ENCODE measurements at places on chromosomes 3 and 15.

GRCh38 chr3:142502187-142502985 is 54.5 kb upstream of the XRN1 start:
- no peak for DNase-seq

DNA sequence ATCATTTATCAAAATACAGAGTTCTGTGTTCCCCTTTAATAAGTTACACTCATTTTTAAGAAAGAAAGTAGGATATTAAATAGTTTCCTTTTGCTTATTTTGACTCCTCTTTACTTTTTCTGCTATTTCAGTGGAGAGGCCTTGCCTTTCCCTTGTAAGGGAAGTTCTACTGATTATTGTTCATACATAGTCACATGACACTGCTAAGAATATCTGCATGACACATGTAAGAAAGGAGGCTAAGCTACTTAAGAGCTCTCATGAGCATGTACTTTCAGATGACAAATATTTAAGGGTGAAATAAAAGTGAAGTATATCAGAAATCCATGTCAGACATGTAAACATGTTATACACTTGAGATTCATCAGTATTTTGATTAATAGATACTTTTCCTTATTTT is 39.0 kb downstream of the MYRIP start:
- DNase-seq: no peak

GRCh38 chr3:5126586-5126985 is 4.5 kb downstream of the ARL8B start:
- no peak for DNase-seq

DNA sequence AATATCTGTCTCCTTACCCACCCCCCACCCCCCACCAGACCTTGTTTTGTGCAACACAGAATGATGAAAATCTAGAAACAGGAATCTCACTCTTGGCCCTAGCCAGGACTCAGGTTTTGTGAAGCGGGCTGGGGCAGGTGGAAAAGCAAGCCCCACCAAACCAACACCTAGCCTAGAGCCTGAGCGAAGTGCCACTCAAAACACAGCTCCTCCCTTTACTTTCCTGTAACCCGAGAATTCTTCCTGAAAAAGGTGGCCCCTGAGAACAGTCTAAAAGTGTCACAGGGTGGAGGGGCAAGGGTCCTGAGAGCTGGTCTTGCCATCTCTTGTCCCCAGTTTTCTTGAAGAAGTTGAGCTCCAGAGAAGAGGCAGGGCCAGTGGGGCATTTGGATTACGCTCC is 17.4 kb upstream of the RPUSD3 start:
- no peak for DNase-seq

- DNase-seq: no peak
Measured at GRCh38 chr3:15321349-15321748, 11.0 kb downstream of the SH3BP5 start.

DNA sequence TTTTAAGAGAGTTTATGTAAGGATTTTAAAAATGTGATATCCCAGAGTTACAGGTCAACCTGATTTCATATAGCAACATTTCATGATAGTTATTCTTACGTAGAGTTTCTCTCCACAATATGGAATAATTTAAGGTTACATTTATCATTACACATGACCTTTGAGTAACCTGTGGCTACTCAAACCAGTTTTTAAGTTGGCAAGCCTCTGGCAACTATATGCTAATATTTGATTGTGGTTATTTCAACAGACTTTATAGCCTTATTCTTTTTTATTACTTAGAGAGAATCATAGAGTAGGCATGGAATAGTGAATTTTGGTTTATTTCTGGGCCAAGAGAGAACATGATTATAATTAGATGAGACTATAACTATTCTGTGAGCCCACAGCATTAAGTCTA is 504.9 kb downstream of the NLGN1 start:
- no peak for DNase-seq

DNA sequence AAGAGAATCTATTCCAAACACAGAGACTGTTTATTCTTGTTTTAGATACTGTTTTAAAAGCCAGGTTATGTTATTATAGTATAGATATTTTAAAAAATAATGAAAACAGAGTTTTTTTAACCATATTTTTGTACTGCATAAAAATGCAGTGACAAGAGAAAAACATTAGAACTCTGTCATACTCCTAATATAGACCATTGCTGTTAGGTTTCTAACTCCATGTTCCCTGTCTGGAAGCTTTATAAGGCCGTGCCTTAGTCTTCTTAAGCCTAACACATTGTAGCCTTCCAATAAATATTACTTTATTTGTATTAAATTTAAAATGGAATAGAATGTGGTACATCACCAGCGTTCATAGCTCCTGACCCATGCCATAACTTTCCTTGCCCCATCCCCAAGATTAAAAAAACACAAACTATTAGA is 53.2 kb downstream of the MBNL1 start:
- no peak for DNase-seq

DNA sequence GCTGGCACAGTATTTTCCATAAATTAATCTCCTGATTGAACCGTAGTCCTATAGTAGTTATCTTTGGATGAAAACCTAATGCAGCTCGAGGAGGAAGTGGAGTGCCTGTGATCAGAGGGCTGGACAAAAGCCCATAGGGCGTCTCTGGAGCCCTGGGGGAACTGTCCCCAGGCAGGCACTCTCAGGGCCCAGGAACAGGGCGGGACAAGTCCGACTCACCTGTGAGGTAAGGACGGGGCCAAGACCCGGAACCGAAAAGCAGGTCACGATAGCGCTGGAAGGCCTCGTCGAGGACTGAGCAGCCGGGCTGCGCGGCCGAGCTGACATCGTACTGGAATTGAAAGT is 341 bp downstream of the HEXA start:
- no peak for DNase-seq

- DNase-seq: no peak
Measured at GRCh38 chr3:187401856-187402255, 33.7 kb downstream of the RTP4 start.

DNA sequence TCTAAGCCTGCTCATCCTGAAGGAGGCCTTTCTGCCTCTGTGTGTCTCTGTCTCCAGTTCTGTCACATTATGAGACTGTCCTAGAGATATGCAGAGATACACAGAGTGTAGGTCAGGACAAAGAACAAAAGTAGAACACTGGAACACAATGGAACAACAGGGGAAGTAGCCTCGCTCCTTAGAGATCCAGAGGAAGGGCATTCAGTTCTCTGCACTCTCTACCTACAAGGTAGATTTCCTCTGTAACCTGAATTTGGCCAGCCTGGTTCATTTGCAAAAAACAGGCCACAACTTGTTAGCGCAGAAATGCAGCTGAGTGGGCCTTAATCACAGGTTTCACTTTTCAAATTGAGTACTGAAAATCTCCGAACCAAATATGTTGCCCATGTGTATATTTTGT is 19.4 kb downstream of the NEK10 start:
- DNase-seq: no peak

DNA sequence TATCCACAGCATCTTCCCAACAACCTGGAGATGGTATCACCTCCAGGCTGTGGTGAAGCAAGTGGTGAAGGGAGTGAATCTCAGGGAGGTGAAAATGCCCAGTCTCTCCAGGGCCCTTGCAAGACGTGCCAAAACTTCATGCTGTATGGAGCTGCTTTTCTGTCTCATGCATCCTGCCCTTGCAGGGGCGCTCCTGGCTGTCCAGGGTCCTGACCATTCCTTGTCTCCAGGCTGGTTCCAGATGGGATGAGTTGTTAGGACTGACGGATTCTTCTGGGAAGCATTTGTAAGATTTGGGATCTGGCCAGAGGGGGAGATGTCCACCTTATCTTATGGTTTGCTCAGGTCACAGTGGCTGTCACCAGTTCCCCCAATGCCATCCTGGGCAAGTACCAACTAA is 15.8 kb downstream of the TGM4 start:
- no peak for DNase-seq

DNA sequence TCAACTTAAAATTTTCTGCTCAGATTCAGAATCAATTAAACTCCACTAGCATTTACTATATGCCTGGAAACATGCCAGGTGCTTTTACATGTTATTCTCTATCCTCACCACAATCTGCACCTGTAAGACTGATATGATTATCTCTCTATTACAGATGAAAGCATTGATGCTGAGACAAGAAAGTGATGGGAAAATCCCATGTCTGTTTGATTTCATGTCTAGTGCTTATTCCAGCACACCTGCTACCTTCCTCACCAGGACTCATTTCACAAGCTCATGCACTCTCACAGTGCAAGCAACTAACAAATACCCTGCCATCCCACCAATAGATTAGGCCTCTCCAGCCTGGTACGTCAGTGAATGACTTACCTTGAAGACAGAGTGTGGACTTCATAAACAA is 25.0 kb upstream of the BCL6 start:
- no peak for DNase-seq
